ENCODE measurements at places on chromosomes 7 and 10.

DNA sequence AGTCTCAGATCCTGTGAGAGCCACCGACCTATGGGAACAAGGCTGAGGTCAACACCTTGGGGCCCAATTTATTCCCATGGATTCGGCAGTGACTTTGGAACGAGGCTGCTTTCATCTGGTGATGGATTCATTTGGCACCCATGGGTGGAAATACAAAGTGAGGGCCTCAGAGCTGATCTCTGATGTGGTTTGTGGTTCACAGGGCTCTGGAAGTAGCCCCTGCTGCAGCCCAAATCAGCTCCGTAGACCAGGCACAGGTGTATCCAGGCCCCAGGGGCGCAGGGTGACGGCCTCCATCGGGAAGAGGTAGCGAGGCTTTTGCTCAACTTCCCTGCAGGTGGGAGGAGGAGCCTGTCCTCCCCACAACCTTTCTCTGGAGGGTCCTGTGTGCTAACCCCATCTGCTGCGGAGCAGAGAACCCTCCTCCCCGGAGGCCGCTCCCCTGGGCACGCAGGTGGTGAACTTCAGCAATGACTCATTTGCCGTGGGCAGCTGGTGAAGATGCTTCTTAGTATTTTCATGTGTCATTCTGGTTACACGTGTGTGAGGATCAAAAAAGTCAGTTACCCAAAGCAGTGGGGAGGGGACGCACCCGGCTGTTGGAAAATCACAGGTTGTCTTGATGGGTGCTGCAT is 7.5 kb upstream of the JAKMIP3 start:
- no peak for ATAC-seq

DNA sequence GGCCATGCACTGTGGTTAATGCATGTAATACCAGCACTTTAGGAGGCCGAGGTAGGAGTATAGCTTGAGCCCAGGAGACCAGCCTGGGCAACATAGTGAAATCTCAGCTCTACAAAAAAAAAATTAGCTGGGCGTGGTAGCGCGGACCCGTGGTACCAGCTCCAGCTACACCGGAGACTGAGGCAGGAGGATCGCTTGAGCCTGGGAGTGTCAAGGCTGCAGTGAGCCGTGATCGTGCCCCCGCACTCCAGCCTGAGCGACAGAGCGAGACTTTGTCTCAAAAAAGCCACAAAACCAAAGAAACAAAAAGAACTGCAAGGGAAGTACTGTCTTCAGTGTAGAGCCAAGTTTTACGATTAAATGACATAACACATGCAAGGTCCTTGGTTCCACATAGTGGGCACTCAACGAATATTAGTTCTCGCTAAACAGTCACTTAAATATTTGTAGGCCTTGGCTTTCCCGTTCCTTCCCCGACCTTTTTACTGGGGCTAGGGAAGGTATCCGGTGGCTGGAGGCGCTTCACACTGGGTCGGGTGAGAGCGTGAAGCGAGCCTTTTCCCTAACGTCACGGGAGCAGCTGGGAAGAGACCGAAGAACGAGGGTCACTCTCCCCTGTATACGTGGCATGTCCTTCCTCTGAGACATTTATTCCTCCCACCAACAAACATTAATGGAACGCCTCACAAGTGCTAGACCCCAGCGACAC is 993 bp upstream of the SND1 start:
- peak; percentile 7 for ATAC-seq

DNA sequence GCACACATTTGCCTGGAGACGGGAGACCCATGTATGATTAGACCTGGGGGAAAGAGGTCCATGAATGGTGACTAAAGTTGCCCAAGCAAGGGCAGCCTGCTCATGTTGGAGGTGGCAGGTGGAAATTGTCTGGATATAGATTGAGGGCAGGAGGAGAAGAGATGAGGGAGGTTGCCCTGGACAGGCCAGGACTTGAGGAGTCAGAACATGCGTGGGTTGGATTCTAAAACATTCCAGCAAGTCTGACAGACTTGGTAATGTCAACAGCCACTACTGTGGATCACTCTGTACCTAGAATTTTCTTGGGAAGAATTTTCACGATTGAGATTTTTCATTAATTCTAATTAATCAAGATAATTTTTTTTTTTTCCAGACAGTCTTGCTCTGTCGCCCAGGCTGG is 19.1 kb upstream of the SVOPL start:
- ATAC-seq = no peak

GRCh38 chr10:14235566-14236195 is 95.0 kb downstream of the FRMD4A start:
- ATAC-seq = no peak

DNA sequence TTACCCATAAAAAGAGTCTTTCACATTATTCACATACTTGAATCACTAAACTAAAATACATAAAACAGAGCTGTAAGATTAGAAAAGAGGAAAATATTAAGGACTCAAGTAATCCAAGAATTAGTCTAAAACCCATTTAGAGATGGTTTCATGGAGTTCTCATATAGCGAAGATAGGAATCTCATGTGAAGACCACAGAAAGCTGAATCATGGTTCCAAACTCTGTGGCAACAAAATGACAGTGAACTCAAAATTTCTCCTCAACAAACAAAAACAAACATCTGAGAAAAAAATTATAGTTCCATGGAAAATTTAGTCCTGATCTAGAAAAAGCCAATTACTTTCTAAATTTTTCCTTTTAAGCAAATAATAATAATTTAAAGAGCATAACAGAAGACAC is 34.6 kb downstream of the BAZ1B start:
- no peak for ATAC-seq

- ATAC-seq = peak; percentile 88
These were observed 495.8 kb downstream of the PARD3 start for GRCh38 chr10:34319197-34319846.

GRCh38 chr7:157713591-157713990 is 376.8 kb downstream of the DNAJB6 start:
- ATAC-seq = no peak

DNA sequence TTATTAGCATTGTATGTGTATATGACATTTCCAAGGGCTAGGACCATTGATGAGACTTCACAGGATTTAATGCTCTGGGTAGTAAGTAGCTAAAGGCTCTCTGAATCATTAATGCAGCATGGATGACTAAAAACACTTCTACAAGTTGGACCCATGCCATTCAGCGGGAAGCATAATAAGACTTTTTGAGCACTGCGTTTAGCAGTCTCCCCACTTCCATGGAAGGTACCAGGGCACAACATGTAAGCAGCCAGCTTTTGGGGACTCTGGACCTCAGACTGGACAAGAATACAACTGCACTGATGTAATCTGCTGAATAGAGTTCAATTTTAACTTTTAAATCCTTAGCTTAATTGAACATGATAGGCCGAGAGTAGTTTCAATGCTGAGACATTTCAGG is 191.7 kb upstream of the IMMP2L start:
- ATAC-seq = no peak

DNA sequence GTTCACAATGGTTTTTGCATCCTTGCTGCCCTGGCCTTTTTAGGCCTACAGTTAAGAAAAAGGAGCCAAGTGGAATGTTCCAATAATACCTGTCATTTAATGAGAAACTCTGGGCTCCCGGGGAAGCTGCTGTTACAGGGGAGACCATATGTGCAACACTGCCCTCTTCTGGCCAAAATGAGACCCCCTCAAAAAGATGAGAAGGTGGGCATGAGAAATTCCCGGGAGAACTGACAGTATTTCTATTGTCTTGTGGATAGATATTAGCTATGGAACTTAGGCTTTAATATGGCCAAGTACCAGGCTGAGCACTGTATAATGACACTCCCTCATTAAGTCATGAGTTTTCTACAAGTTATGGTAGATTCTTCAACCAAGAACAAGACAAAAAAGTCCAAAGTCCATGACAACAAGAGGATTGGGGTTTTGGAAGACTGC is 99.4 kb downstream of the CCDC3 start:
- ATAC-seq = peak; percentile 86

DNA sequence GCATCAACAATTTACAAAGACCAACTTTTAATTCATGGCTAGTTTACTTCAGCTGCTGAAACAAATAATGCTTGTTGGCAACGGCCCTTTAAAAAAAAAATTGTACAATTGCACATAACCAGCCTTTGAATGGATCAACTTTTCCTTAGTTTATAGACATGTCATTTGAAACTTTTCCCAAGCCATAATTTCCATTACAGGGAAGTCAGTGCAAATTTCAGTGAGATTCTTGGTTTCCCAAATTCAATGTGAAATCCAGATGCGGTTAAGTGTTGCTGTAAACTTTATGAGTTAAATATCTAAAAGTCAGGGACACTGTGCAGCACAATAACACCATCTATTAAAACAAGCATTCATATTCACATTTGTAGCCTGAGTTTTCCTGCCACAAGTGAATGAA is 182.2 kb downstream of the JAZF1 start:
- no peak for ATAC-seq

DNA sequence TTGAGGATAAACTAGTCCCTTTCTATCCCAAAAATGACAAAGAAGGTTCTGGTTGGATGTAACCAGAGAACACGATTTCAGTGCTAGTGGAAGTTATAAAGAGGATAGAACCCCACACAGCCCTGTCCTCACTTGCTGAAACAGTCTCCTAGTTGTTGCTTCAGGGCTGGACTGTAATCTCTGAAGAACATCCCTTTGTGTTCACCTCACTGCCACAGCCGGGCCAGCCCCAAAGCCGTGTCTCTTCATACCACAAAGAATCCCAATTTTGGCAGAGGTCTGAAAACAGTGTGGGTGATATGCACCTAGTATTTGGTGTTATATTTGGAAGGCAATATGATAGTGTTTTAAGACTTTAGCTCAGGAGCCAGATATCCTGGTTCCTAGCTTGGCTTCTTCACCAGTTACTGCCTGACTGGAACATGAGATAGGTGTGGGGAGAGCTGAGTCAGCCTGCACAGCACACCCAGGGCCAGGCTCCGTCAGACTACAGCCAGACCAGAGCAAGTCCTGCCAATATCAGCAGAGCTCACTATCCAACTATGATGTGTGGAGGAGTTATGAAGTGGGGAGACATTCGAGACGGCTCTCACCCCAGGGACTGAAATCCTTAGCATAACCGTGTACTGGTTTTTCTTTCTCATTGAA is 21.2 kb downstream of the CYP3A4 start:
- peak; percentile 56 for ATAC-seq

DNA sequence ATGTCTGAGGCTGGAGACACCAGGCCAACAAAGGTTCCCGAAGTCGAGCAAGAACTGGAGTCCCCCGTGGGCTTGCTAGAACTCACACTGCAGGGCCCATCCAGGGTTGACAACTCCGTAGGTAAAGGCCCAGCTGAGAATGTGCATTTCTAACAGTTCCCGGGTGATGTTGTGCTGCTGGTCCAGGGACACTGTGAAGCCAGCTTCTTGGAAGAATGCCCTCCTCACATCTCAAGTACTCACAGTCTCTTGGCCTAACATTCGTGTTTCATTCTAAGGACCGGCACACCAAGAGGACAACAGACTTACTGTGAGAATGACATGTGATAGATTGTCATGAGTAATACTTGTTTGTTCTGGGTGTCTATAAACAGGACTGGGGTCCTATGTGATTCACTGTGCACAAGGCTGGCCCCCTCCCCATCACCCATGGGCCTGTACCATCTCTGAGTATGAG is 682.3 kb upstream of the IGFBP3 start:
- ATAC-seq = no peak

DNA sequence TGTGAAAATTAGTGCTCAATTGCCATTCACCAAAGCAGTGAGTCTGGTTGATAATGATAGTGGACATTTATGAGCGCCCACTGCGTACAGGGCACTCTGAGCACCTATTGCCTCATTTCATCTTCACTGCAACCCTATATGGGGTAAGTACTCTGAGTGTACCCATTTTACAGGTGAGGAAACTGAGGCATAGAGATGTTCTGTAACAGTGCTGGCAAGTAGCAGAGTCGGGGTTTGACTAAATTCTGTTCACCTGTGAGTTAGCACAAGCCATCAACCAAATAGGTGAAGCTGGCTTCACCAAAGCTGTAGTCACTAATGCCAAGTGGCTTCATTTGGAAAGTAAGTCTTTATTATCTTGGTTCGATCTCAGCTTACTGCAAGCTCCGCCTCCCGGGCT is 135.8 kb downstream of the SPAG6 start:
- no peak for ATAC-seq

DNA sequence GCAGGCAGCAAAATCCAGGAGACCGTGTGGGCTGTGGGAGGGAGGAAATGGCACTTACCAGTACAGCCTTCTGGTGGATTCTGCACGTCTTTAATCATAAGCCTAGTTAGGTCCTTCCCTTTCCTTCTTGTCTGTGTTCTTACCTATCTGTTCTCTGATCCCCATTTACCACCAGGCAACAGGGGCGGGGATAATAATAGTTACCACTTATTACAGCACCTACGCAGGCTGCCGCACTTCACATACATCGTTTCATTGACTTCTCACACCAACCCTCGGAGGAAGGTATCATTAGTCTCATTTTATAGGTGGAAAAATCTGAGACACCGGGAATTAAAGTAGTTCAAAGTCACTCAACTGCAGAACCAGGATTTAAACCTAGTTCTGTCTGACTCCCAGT is 4.5 kb upstream of the EPHA1 start:
- no peak for ATAC-seq

- ATAC-seq = no peak
These were observed 418.9 kb downstream of the DGKB start for GRCh38 chr7:14483663-14484062.

GRCh38 chr10:77305650-77306632 is 331.7 kb downstream of the KCNMA1 start:
- peak; percentile 16 for ATAC-seq

DNA sequence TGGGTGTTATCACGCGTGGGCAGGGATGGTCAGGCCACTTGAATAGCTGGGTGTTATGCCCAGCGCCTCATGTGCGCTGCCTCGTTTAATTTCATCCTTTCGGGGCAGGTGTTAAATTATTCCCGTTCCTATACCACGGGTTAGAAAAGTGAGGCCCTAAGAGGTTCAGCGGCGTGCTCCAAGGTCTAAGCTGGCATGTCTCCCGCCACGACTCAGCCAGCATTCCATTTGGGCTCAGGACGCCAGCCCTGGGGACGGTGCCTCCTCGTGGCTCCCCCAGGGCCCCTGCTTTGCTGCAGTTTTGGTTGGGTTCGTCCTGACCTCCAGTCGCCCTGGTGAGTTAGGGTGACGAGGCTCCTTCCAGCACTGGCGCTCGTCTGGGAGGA is 124.5 kb downstream of the TRRAP start:
- ATAC-seq = no peak

GRCh38 chr10:30182191-30183054 is 123.0 kb upstream of the JCAD start:
- peak; percentile 92 for ATAC-seq

- no peak for ATAC-seq
These were observed 37.1 kb downstream of the GPR26 start for GRCh38 chr10:123703195-123703790.

DNA sequence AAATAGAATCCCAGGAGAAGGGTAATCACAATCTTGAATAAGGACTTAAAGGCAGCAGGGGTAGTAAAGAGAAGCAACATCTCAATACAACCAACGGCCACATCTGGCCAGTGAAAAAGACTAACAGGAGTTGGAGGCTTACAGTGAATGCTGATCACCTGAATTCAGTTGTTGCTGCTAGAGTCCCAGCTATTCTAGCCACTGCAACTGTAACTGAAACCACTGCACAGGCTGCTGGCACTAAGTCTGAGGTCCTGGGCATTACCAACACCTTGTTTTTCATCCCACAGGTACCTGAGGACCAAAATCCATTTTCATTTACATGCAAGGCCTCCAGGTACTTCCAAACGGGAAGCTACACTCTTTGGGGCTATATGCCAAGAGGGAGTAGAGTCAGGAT is 44.4 kb downstream of the TPK1 start:
- no peak for ATAC-seq
